ENCODE measurements at places on chromosomes 5 and 9. TPM values are rescaled to one million over a fixed set of nuclear protein-coding genes. Genes with fewer than 3 reads are reported as not detected.

- no peaks in the 10 kb centered on the region for H3K27me3 ChIP-seq
- H3K4me3 ChIP-seq = no peak overlapping the region
- H3K27ac ChIP-seq = no peak overlapping the region
- peaks cover 6% of the 10 kb centered on the region for H3K36me3 ChIP-seq
Measured at GRCh38 chr5:6838736-6839135, 125.5 kb downstream of the TENT4A start.

- no peaks in the 10 kb centered on the region for H3K4me1 ChIP-seq
- H3K4me3 ChIP-seq = no peak overlapping the region
- no peak overlapping the region for H3K27ac ChIP-seq
- no peak for DNase-seq
- H3K36me3 ChIP-seq = no peaks in the 10 kb centered on the region
Measured at GRCh38 chr5:66354422-66354821, 210.3 kb downstream of the SREK1 start.

EDIL3 gene
- not detected for total RNA-seq

PCDHGA4 gene
- total RNA-seq = 0.11 TPM

DNA sequence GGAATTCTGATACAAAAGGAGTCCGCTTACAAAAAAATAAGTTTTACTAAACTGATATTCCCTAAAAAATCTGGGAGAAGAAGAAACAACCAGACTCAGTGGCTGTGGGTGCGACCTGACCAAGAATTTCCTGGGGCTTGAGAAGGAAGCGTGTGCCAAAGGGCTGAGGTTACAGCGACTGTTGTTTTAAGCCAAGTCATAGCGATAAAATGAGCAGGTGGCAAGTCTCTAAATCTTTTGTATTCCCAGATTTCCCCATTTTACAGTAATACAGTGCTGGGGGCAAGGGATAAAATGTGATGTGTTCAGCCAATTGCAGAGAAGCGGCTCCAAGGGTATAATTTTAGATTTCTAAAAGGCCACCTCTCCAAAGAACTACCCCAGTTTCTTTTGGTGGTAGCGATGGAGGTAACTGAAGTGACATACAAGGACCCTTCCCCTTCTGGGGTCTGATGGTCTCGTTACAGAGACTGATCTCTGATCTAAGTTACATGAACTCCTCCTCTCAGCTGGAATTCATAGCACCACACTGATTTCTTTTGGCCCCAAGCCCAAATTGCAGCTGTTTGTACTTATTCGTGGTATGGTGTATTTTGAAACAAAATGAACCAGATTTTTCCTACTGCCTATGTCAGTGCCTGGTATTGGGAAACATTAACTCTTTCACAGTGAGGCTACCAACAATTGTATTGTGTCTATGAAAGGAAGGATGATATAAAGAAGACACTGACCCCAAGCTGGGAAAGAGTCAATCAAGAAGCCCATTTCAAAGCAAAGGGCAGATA lies 41.6 kb downstream of the LPAR1 start:
- no peak overlapping the region for H3K4me3 ChIP-seq
- no peaks in the 10 kb centered on the region for H3K36me3 ChIP-seq
- no peaks in the 10 kb centered on the region for H3K4me1 ChIP-seq
- no peak for DNase-seq
- H3K27me3 ChIP-seq = no peaks in the 10 kb centered on the region

PCDHGB2 gene
- total RNA-seq = 0.07 TPM

- H3K27ac ChIP-seq = no peak overlapping the region
- no peak overlapping the region for H3K4me3 ChIP-seq
- no peak for DNase-seq
- H3K4me1 ChIP-seq = no peaks in the 10 kb centered on the region
Measured at GRCh38 chr5:147483961-147484707, 25.7 kb downstream of the DPYSL3 start.

- H3K4me3 ChIP-seq = no peak within 1 kb of the TSS
- no peak for DNase-seq
- no peaks in the 10 kb centered on the region for H3K36me3 ChIP-seq
- no peaks in the 10 kb centered on the region for H3K27me3 ChIP-seq
Measured at GRCh38 chr5:139462586-139463276, at the start of gene ECSCR. Gene ECSCR (minus strand): TSS chr5:139462743. CDS start chr5:139462670, 73 bp downstream.

ALDH1B1 gene
- 21.8 TPM for total RNA-seq

DNA sequence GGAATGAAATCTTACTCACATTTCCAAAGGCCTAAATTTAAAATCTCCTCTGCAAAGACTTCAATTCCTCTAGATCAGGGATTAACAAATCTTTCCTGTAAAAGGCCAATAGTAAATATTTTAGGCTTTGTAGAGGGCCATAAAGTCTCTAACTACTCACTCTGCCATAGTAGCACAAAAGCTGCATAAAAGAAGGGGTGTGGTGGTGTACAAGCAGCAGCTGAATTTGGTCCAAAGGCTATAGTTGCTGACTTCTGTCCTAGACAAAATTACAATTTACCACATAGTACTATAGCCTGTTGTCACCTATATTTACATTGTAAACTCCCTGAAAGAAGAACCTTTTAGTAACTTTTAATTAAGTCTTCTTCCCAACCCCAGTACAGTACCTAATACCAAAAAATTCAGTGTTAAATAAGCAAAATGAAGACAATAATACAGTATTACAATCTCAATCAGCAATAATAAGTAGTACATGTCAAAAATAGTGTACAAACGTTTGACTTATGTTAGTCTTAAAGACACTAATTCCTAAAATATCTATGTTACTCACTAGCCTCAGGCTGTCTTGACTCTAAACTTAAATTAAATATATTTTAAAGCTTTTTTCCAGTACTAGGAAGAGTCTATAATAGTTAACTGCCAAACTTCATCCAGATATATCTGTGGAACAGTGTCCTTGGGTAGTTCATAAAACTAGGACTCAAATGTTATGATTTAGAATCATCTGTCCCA lies 6.9 kb downstream of the CETN3 start:
- no peaks in the 10 kb centered on the region for H3K27me3 ChIP-seq
- H3K4me1 ChIP-seq = peaks cover 19% of the 10 kb centered on the region
- H3K4me3 ChIP-seq = no peak overlapping the region
- no peak overlapping the region for H3K27ac ChIP-seq

DNA sequence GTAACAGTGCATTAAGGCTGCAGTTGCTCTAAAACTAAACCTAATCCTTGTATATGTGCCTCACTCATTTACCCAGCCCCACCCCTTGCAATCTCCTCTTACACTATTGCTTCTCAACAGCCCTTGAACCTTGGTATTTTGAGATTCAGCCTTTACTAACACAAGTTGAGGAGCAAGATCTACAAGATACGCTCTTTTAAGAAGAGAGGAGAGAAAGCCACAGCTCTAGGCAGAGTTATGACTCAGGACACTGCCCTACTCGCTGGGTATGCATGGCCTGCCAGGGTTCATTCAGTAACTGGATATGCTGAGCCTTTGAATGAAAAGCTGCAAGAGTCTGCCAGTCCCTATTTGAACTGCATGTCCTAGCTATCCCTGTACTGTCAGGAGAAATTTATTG lies 219.5 kb downstream of the PCSK5 start:
- peaks cover 6% of the 10 kb centered on the region for H3K36me3 ChIP-seq
- no peaks in the 10 kb centered on the region for H3K27me3 ChIP-seq
- DNase-seq = no peak
- no peaks in the 10 kb centered on the region for H3K4me1 ChIP-seq

GRCh38 chr9:94990897-94991561 lies 264.5 kb downstream of the AOPEP start:
- H3K4me3 ChIP-seq = no peak overlapping the region
- no peaks in the 10 kb centered on the region for H3K27me3 ChIP-seq
- H3K36me3 ChIP-seq = no peaks in the 10 kb centered on the region
- DNase-seq = no peak
- H3K4me1 ChIP-seq = no peaks in the 10 kb centered on the region
- no peak overlapping the region for H3K27ac ChIP-seq

- DNase-seq = peak; percentile 17
- H3K27ac ChIP-seq = no peak overlapping the region
- no peaks in the 10 kb centered on the region for H3K36me3 ChIP-seq
- H3K4me1 ChIP-seq = peaks cover 25% of the 10 kb centered on the region
- H3K27me3 ChIP-seq = peaks cover 69% of the 10 kb centered on the region
Measured at GRCh38 chr5:116573279-116573701, 1.3 kb downstream of the SEMA6A start.
